ENCODE measurements at places on chromosomes 3 and 15. TPM values are rescaled to one million over a fixed set of nuclear protein-coding genes. Genes with fewer than 3 reads are reported as not detected.

DNA sequence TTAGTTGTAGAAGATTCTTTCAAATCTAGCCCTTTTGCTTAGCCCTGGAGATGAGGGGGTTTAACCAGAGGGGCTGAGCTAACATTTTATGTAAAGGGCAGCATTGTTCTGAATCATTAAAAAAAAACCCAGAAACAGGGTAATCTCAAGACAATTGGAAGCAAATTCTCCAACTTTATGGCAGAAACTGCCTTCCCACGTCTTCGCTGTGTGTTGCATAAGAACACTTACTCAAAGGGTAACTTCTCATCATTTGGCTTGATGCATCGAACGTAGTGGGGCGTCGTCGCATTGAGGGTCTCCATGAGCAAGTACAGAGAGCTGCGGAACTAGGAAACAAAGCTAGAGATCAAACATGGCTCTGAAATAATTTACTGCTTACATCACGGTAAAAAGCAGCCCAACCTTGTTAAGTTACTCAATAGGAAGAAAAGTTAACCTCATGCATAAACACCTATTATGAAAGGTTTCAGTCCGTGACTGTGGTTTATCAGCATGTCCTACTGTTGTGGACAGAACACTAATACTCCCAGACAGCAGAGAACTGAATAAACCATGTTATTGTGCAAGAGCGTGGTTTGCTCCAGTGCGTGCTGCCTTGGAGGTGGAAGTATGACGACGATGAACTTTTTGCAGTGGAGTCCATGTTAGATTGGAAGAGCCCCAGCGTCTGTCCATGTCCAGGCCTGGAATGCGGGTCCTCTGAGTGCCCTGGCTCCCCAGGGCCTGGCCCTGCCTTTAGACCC, 48.7 kb downstream of the MYO5C start:
- DNase-seq: no peak

DNA sequence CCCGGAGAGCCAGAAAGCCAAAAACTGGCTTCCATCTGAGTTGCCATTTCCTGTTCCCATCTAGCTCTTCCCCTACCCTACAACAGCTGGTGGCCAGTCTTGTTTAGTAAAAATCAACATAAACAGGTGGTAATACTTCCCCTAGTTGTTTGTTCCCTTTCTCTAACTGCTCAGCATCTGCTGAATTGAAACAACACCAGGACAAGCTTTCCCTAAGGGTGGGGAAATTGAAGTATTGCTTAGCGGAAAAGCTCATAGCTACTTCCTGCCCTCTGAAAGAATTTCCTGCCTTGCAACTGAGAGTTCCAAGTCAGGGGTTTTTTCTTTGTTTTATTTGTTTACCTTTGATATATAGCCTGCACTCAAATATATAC, 66.8 kb downstream of the HMG20A start:
- DNase-seq: no peak

GRCh38 chr3:153614140-153614539, 452.1 kb downstream of the RAP2B start:
- DNase-seq: no peak

- DNase-seq: no peak
Observed at GRCh38 chr3:177597311-177598096, 400.2 kb upstream of the TBL1XR1 start.

ATOSA gene
- polyA plus RNA-seq: 19.9 TPM

DNA sequence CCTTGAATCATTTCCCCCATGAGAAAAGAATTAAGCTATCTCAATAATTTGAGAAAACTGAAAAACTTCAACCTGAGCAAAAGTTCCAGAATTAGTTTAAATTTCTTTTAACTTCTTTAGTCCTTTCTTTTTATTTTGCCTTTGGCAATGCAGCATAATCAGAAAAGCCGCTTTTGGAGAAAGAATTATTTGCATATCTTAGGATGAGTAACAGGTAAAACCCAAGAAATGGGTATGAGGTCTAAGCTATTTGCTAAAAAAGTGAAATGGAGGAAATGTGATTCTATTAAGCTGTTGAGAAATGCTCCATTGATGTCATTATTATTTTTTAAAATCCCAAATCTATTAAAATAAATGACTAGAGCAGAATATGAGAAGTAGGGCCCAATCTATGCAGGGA, 1238.3 kb upstream of the GBE1 start:
- no peak for DNase-seq

DNA sequence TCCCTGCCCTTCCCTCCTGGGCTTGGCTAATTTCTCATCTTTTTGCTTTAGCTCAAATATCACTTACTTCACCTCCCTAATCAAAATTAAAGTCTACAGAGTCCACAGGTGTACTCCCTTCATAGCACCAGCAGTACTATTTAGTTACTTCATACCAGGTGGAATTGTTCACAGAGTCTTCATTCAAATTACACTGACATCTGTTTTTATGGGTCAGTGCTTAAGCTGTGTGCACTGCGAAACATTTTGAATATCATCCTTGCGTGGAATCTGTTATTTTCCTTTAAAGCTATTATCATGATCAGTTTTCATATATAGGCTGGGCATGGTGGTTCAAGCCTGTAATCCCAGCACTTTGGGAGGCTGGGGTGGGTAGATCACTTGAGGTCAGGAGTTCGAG, 2.7 kb upstream of the SERF2 start:
- DNase-seq: no peak

DNA sequence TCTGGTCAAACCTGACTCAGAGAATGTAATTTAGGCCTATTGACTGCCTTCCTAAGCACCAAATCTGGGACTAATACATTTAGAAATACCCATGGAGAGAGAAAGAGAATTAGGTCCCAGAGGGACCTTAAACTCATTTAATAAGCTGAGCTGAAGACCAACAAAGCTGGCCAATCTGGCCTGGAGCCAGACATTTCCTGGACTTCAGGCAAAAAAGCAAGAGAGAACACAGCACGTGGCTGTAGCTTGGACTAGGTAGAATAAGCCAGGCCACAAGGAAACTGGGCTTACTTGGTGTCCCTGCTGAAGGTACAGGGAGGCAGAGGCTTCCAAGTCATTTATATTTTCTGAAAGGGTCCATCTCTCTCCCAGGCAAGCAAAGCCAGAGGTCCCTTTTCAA, 88.1 kb downstream of the RTP4 start:
- no peak for DNase-seq

- peak; percentile 40 for DNase-seq
Observed at GRCh38 chr15:42133886-42134502, 22.4 kb downstream of the PLA2G4F start.

DNA sequence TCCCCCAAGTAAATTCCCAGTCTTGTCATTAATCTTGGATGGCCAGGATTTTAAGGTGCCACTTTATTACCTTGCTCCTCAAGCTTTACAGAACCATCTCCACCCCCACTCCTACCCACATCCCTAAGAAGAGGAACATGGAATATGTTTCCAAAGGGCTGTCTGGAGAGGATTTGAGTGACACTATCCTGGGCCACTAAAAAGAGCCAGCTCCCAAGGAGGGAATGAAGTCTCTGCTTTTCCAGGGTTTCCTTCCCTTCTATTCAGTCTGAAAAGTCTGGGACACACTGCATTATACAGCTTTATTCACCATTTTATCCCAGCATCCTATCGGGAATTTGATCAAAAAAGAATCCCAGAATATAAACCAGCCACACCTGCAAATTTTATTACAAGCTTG, 35.6 kb upstream of the MECOM start:
- DNase-seq: no peak

CD276 gene
- polyA plus RNA-seq: 62.9 TPM

KLHL18 gene
- polyA plus RNA-seq: 33.4 TPM

GRCh38 chr3:149599236-149599635, 58.6 kb downstream of the WWTR1 start:
- no peak for DNase-seq

DNA sequence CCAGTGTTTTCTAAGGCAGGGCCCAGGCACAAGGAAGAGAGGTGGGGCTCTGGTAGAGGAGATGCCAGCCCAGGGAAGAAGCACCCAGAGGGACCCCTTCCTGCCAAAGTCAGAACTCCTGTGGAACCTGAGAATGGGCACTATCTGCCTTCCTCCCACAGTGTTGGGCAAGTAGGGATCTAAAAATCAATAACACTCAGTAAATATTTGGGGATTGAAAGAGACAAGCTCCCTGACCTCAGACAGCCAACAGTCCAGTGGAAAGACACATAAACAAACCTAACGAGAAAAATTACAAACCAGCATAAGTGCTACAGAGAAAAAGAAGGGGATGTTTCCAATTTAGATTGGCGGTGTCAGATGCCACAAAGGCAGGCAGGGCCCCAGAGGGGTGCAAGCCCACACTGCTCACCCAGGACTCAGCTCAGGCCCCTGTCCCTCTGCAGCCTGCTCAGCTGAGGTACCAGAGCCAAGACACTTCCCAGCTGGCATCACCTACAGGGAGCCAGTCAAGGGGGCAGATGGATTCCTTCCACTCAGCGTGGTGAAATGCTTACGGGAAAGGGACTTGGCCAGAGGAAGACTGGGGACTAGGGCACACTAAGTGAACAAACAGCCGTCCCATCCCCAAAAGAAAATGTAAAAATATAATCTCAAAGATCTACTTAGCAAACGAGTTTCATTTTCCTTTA, 15.9 kb downstream of the ADCY5 start:
- DNase-seq: no peak

DNA sequence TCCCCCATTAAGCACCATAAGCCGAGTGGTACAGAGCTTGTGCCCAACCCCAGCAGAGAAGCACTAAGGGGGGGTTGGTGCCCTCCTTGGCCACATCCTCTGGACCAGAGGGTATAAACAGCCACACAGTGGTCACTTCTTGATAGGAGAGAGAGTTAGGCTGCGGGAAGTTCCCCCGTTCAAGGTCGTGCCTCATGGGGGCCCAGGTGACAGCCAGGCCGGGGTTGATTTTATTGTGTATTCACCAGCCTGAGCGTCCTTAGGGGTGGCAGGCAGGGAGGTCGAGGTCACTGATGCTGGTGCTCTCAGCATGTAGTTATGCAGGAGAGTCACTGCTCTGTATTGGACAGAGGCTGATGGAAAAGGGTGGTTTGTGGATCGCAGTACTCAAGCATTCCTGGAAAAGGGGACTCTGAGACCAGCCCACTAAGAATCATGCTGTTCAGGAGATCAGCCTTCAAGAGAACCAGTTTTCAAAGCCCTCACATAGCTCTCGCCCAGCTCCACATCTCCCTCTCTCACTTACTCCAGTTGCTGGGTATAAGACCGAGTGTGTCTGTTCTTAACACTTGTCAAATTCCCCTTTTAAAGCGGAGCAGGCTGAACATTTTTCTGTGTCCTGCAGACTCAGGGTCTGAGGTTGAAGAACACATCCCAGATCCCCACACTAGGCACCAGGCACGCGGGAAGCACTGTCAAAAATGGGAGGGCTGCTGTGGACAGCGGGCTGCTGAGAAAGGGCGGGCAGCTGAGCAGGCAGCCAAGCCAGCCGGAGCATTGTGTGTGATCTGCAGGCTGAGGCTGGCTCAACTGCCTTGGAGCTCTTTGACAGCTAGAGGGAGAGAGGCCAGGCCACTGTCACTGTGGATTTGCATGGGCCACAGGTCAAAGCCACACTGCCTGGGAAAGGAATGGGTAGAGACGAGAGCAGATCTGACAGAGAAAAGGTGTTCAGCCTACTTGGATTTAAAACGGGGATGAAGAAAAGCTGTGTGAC, 279.3 kb upstream of the LRRFIP2 start:
- DNase-seq: no peak

DNA sequence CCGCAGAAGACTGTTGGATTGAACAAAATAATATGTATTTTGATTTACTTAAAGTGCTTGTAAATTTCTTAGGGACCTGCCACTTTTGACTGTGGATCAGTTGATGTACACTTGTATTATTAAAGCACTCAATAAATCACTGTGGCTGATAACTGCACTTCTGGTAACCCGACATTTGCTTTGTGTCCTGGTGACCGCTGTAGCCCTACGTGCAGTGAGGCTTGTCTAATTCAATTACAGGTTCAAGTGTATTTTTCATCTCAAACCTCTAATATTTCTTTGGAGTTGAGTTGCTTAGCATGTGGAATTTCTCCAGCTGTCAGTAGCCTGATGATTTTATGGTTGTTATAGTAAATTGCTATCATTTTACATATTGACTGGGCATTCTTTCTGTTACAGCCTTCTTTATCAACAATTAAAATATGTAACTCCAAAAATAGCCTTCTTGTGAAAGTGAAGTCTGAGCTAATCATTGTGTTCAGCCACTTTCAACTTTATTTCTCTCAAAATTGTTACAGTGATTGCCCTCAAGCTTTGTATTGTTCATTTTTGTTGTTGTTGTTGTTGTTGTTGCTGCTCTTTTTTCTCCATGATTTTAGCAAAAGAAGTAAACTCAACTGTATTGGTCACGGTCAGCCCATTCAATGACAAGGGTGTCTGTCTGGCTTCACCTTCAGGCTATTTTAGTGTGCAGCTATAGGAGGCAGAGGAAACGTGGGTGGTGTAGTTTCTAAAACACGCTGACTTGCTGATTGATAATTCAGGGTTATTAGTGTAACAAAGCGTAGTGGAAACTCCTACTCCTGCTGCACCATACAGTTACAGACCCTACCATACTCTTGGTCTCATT, 215.1 kb upstream of the UBE2E1 start:
- no peak for DNase-seq

DNA sequence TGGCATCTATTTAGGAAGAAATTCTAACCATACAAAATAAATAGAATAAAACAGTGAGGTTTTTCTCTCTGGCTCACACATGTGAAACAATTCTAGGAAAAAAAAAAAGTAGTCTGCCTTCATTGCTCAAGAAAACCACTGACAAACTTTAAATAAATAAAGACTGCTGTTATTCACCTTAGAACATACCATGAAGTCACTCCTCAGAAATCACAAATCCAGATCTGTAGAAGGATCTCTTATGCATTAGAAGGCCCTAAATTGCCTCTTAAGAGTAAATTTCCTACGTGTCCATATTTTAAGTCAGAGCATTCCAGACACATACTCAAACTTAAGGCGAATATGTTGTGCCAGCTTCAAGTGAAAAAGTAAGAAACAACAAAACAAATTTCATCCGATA, 217.3 kb downstream of the ZIC4 start:
- DNase-seq: no peak

DNA sequence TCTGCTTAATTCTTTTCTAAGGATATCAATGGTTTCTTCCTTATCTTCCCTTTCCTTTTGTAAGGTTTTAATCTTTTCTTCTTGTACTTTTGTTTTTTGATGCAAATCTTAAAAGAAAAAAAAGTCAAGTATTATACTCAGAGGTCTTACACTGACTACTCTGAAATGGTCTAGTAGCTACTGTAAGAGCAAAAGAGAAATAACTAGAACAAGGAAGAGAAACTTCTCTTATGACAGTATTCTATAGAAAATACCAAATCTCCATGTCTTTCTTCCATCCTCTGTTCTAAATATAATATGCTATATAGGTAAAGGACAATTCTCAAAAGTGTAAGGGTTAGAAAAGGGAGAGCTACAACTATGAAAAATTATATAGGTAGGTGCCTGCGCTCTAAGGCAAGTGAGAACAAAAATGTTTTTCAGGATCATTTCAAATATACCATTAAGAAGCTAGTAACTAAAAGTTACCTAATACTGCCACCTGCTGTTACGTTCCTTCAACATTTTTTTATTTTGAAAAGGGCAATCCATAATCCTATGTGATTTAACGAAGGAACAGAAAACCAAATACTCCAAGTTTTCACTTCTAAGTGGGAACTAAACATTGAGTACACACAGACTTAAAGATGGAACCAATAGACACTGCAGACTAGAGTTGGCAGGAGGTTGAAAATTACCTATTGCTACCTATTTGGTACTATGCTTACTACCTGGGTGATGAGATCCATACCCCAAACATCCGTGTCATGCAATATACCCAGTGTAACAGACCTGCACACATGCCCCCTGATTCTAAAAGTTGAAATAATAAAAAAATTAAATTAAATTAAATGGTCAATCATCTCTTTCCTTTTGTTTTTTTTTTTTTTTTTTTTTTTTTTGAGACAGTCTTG, 36.7 kb downstream of the CIP2A start:
- no peak for DNase-seq

Data from keratinocyte (primary cell).